ENCODE measurements at places on chromosomes 2 and 18. TPM values are rescaled to one million over a fixed set of nuclear protein-coding genes. Genes with fewer than 3 reads are reported as not detected.

DNA sequence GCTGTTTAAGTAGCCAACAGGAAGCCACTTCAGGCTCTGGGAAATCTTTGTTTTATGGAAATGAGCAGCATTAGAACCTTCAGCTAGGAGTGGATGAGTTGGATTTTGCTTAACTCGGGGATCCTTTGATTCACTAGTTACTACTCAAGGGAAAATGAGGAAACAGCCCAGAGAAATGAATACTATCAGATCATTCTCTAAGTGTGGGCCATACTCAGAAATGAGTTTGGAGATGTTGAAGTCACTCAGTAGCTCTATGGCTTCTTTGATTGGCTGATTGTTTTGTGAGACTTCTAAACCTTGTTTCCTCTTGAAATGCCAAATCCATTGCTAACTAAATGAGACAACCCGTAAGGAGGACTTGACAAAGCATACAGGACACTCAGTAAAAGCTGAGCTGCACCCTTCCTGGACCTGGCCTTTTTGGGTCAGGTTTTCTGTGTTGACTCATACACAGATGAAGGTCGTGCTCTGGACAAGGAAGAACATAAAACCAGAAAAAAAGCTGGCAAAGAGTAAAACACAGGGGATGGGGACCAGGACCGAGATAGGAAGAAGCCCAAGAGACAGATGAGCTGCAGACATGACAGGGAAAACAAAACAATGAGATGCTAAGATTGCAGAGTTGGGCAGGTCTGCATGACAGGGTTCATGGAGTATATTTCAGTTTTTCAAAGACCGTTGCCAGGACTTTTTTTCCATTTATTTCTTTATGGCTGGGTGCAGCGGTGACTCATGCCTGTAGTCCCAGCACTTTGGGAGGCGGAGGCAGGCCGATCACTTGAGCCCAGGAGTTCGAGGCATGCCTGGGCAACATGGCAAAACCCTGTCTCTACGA, 41.6 kb downstream of the INO80C start:
- no peaks in the 10 kb centered on the region for H3K36me3 ChIP-seq
- H3K27me3 ChIP-seq: no peaks in the 10 kb centered on the region
- no peak for DNase-seq

DNA sequence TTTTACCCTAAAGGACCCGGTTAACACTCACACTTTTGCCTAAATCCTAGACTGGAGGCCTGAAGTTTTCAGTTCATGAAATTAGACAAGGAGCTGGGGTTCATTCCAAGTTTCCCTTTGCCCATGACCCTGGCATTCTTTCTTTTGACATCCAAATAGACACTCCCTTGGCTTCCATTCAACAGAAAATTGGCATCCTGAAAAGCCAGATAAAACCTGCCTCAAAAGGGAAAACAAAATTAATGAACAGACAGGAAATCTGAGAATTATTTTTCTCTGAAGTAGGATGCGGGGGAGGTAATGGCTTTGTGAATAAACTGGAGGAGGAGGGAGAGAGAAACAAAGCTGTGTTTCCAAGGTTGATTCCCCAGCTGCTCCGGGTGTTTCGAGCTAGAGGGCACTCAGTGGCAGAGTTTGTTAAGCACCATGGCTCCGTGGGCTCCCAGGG, 41.0 kb downstream of the SPP2 start:
- no peaks in the 10 kb centered on the region for H3K27me3 ChIP-seq
- DNase-seq: no peak
- no peaks in the 10 kb centered on the region for H3K4me1 ChIP-seq
- H3K27ac ChIP-seq: no peak overlapping the region
- no peaks in the 10 kb centered on the region for H3K36me3 ChIP-seq

DNA sequence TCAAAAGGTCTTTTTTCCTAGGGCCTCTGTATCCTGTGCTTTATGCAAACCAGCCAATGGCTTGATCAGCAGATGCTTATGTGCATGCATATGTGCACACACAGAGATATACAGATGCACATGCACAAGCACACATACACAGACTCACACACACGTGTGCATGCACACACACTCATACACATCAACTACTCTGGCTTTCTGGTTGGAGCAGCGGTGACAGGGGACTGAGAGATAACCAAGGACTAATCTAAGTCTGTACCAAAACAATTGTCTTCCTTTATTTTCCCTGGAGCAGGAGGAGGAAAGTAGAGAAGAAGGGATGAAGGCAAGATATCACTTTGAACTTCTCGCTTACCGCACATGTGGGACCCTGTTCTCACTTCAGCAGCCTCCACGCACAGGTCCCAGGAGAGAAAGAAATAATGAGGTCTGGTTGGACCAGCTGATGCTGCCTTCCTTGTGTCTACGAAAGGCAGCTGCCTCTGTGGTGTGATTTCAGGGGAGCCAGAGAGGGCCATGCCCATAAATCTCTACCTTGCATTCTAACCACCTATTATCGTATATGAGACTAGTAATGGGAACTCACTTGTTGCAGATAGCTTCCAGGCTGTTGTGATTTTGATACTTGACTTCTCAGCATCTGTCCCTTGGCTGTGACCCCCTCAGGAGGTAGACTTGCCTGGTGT, 338.0 kb downstream of the EN1 start:
- H3K27ac ChIP-seq: no peak overlapping the region
- no peaks in the 10 kb centered on the region for H3K4me1 ChIP-seq

GRCh38 chr2:21118302-21118920, 5.4 kb upstream of the TDRD15 start:
- no peaks in the 10 kb centered on the region for H3K36me3 ChIP-seq
- no peak for DNase-seq
- no peaks in the 10 kb centered on the region for H3K4me1 ChIP-seq
- no peak overlapping the region for H3K27ac ChIP-seq
- no peaks in the 10 kb centered on the region for H3K27me3 ChIP-seq

GRCh38 chr2:163715199-163715598, 20.6 kb downstream of the FIGN start:
- no peak for DNase-seq
- no peak overlapping the region for H3K4me3 ChIP-seq
- H3K4me1 ChIP-seq: no peaks in the 10 kb centered on the region
- H3K36me3 ChIP-seq: no peaks in the 10 kb centered on the region

- H3K27me3 ChIP-seq: no peaks in the 10 kb centered on the region
- DNase-seq: no peak
Measured at GRCh38 chr2:165462443-165462842, 7.1 kb upstream of the CSRNP3 start.

DNA sequence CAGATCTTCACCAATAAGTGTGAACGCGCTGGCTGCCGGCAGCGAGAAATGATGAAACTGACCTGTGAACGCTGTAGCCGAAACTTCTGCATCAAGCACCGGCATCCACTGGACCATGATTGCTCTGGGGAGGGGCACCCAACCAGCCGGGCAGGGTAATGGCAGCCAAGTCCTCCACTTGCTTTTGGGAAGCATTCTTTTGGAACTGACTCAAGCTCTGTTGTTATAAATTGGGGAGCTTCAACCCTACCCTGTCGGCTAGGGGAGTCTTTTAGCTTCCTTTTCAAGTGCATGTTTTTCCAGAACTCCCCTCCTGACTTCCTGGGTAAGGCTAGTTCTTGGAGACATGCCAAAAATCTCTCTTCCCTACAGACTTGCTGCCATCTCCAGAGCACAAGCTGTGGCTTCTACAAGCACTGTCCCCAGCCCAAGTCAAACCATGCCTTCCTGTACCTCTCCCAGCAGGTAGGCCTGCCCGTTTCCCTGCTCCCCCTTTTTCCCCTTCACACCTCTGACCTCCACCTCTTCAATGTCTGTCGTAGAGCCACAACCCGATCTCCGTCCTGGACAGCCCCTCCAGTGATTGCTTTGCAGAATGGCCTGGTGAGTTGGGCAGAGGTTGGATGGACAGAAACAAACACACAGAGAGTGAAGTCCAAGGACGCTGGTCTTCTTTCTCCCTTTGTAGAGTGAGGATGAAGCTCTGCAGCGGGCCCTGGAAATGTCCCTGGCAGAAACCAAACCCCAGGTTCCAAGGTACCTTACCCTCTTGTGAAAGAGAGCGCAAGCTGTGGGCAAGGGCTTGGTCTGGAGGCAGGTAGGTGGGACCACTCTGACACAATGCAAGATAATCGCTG, 1.5 kb downstream of the ZFAND2B start:
- H3K4me1 ChIP-seq: peaks cover 18% of the 10 kb centered on the region
- H3K36me3 ChIP-seq: peaks cover 59% of the 10 kb centered on the region
- H3K27ac ChIP-seq: no peak overlapping the region
- no peak overlapping the region for H3K4me3 ChIP-seq
- H3K27me3 ChIP-seq: no peaks in the 10 kb centered on the region

DNA sequence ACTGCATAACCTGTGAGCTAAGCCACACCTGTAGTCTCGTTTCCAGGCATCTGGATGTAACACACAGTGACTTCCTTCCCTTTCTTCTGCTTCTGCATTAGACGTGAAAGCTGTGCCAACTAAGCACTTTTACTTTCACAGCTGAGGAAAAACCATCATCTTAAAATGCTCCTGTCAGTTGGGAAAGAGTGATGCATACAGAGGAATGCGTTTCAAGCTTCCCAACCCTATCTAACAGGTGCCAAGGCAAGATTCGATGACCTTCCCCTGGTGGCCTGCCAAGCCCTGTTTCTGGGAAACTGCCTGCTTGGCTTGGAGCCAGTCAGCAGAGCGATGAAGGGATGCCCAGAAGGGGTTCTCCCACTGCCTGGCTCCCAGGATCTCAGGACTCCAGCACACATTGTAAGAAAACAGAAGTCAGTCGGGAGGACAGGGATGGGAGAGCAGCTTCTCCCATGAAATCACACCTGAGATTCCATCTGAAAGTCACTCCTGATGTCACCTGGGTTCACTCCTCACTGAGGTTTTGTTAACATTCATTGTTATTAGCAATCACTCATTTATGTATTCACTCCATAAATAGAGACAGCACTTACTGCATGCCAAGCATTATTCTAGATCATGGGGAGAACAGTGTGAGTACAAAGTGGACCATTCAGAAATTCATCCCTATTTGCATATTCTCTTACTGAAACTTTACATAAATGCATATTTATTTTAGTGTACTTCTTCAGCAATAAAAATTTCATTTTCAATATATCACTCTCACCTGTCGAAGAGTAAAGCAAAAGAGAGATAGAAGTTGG, 64.1 kb downstream of the DTNA start:
- peak; percentile 53 for DNase-seq
- H3K4me1 ChIP-seq: peaks cover 34% of the 10 kb centered on the region
- H3K4me3 ChIP-seq: no peak overlapping the region
- H3K36me3 ChIP-seq: no peaks in the 10 kb centered on the region
- H3K27me3 ChIP-seq: no peaks in the 10 kb centered on the region

DNA sequence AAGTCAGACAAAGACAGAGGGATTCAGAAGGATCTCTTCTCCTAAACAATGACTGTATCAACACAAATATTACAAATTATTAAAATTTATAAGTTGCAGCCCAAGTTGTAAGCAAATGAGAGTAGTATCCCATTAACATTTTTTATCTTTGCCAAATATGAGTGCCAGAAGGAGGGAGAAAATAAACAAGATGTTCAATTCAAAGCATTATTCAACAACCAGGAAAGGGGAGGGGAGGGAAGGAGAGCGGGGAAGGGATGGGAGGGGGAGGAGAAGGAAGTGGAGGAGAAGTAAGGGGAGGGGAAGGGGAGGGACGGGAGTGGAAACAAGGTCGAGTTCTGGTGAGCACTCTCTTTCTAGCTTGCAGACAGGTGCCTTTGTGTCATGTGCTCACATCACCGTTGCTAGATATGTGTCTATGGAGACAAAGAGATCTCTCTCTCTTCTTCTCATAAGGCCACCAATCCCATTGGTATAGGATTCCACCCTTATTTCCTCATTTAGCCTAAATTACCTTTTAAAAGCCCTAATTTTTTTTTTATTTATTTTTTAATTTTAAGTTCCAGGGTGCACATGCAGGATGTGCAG, 679.6 kb upstream of the CHAC2 start:
- DNase-seq: no peak
- no peak overlapping the region for H3K27ac ChIP-seq
- H3K4me1 ChIP-seq: no peaks in the 10 kb centered on the region
- no peaks in the 10 kb centered on the region for H3K36me3 ChIP-seq
- no peak overlapping the region for H3K4me3 ChIP-seq
- H3K27me3 ChIP-seq: no peaks in the 10 kb centered on the region

GRCh38 chr18:77114415-77115191, 18.0 kb downstream of the MBP start:
- H3K4me3 ChIP-seq: no peak overlapping the region
- no peaks in the 10 kb centered on the region for H3K36me3 ChIP-seq
- H3K27me3 ChIP-seq: no peaks in the 10 kb centered on the region
- DNase-seq: no peak

GRCh38 chr2:169867579-169867978, 40.3 kb downstream of the UBR3 start:
- H3K36me3 ChIP-seq: no peaks in the 10 kb centered on the region
- no peak for DNase-seq
- no peaks in the 10 kb centered on the region for H3K27me3 ChIP-seq
- H3K4me1 ChIP-seq: no peaks in the 10 kb centered on the region

- no peaks in the 10 kb centered on the region for H3K4me1 ChIP-seq
- no peak overlapping the region for H3K4me3 ChIP-seq
- peaks cover 15% of the 10 kb centered on the region for H3K27me3 ChIP-seq
- H3K36me3 ChIP-seq: no peaks in the 10 kb centered on the region
- H3K27ac ChIP-seq: no peak overlapping the region
Measured at GRCh38 chr2:47697000-47697601, 85.8 kb upstream of the MSH6 start.

CPS1 gene
- total RNA-seq: 16.0 TPM

TEX261 gene
- 19.1 TPM for total RNA-seq

QPCT gene
- total RNA-seq: 7.1 TPM

LRATD1 gene
- not detected for total RNA-seq

GPR39 gene
- 2.6 TPM for total RNA-seq

MTIF2 gene
- 50.5 TPM for total RNA-seq

Data from SJSA1 (cell line).